ENCODE measurements at places on chromosomes 12 and 14.

GRCh38 chr12:9669534-9669933, at the start of gene CLEC2D:
Gene CLEC2D (plus strand): TSS chr12:9669713. CDS start chr12:9669735, 22 bp downstream.
- DNase-seq, result no peak

DNA sequence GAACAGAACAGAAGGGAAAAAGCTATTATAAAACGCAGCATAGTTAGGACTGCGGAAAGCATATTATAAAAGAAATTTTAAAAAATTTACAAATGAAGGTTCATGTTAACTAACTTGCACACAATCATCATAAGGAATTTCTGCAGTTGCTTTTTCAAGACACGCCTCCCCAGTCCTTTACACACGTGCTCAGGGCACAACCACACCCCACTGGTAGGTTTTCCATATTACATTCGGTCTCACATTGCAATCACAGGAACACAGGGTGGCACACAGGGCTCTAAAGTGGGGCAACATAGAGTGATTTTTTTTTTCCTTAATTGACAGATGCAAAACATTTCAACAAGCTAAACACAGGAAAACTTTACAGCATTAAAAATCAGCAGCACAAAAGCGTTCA, 69.7 kb downstream of the DICER1 start:
- DNase-seq, result no peak

GRCh38 chr14:34222867-34223266, 239.2 kb downstream of the SPTSSA start:
- DNase-seq, result no peak

DNA sequence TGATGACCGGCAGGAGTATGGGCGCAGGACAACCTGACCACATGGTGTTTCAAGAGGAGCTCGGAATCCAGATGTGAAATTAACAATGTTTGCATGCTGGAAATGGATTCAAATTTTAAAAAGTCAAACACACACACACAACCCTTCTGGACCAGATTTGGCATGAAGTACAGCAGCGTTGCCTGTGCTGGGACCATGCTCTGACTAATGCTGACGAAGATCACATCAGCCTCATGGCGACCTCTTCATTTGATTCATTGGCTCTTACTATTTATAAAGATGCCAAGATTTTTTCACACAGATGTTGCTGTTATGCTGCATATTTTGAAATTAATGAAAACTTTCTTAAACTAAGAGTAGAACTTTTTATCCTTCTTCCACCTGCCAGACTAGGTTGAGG, 926.6 kb upstream of the TMEM132C start:
- no peak for DNase-seq

DNA sequence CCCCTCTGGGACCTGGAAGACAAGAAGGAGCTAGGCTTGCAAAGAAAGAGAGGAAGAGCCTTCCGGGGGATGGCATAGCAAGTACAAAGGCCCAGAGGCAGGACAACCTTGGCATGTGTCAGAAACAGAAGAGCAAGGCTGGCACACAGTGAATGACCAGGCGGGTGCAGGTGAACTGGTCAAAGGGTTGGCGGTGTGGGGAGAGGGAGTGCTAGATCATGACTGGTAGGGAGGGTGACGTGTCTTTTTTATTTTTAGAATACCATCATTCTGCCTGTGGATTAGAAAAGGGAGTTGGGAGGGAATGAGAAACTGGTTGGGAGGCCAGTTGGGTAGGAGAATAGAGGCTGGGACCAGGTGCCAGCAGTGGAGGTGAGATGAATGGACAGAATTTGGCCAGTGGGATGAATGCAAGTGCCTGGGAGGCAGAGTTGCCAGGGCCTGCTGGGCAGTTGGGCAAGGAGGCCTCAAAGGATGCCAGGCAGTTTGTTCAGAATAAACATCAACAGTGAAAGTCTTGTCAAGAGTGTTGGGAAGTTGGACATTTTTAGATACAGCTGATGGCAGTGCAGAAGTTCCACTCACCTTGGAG, 168.3 kb downstream of the CACNA1C start:
- no peak for DNase-seq

DNA sequence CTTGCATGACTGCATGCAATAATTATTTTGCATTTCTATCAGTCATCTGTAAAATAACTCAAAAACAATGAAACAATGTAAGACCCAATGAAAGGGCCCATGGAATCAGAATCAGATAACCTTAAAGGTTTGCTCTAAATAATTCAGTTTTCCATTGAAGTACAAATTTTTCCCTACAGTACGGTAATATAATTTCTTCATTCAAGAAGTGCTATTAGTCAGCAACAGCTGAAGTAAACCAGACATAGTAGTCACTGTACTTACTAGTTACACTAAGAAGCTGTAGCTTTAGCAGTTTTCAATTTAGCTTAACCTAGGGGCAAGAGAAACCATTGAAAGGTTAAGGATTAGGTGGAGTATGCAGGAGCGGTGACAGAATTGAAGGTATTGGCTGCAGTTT, 43.5 kb downstream of the BCAT1 start:
- DNase-seq, result no peak

- no peak for DNase-seq
These were observed 3.3 kb downstream of the KRT18 start for GRCh38 chr12:52952076-52952801.

- DNase-seq, result no peak
These were observed 28.8 kb downstream of the HOXC4 start for GRCh38 chr12:54082397-54082892.

- peak; percentile 67 for DNase-seq
These were observed 44.1 kb downstream of the PSEN1 start for GRCh38 chr14:73180385-73180805.

DNA sequence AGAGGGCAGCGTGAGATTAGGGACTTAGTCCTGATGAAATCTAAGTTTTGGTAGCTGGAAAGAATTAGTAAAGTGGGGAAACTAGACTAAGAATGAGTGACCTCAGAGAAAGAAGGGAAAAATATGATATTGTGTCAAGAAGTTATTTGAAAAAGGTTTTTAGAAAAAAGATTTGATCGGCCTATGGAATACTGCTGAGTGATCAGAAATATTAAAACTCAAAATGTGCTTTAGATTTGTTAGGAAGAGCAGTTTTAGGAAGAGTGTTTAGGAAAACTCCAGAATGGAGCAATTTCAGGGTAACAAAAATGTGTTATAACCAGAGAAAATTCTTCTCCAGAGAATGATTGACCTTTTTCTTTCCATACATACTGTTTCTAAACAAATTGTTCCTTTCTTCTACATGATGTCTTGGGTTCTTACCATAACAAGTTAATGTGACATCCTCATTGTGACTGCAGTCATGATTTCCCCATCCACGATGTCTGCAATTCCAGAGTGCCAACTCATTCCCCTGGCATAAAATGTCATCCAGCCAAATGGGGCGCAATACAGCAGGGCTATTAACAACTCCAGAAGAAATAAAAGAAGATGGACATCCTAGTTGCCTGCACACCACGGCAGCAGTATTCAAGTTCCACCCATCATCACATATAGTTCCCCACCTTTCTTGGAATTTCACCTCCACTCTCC, 11.8 kb downstream of the CD163L1 start:
- DNase-seq, result peak; percentile 18

GRCh38 chr12:108190529-108190928, 61.4 kb downstream of the WSCD2 start:
- no peak for DNase-seq

DNA sequence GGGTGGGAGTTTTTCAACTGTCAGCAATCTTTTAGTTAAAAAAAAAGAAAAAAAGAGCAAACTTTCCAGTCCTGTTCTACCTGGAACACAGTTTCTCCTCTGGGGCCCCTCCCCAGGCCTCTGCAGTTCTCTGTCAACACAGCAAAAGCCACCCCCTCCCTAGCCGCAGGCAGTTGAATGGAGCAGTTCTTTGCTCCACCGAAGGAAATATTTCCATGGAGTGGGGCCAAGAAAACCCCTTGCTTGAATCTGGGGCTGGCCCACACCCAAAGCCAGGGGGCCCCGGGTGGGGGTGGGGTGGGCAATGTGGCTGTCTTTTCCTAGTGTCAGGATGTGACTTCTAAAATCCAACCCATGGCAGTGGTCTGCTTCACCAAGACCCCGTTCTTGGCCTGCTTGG, 5.0 kb upstream of the MEG3 start:
- DNase-seq, result no peak

DNA sequence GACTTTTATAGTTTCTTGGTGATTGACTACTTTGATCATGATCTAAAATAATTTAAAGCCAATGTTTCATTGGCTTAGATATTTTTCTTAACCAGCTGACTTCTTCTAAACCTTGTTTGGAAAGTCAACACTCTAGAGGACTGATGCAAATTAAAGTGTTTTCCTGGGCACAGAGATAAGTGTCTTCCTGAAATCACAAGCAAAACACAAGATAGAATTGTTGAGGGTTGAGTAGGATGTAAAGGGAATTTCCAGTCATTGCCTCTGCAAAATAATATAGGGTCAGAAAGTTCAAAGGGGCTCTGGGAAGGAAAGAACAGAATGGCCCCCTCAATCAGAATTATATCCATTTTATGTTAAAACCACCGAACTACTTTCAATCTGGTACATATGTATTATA, 156.3 kb upstream of the LRIG3 start:
- no peak for DNase-seq

DNA sequence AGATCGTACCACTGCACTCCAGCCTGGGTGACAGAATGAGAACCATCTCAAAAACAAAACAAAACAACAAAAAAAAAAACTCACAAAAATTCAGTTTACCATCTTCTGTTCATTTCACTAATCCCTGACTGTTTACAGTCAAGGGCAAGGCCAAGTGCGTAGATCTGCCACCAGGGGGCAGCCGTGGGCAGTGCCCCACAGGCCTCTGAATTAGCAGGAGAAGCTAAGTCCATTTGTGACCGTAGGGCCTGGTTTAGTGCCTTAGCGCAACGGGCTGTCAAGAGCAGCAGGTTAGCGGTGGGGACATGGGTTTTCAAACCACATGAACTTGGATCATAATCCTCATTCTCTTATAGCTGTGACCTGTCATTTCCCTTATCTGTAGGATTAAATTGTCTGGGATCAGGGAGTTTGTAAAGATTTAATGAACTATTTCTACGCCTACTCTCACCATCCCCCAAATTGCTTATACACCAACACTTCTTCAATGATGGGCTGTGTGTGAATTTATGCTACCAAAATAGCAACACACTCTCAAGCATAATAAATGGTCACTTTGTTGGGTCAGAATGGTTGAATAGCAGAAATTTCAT, 49.0 kb downstream of the KCTD10 start:
- DNase-seq, result peak; percentile 91

- peak; percentile 90 for DNase-seq
These were observed at the start of gene FGD4 for GRCh38 chr12:32399370-32400113. Gene FGD4 (plus strand): TSS chr12:32399558.

- no peak for DNase-seq
These were observed 9.4 kb downstream of the CLBA1 start for GRCh38 chr14:104994978-104995377.

GRCh38 chr12:1908758-1909157, 9.7 kb downstream of the CACNA2D4 start:
- peak; percentile 7 for DNase-seq
